ENCODE measurements at places on chromosomes 12 and 14.

- no peak for DNase-seq
Measured at GRCh38 chr12:29752121-29752520, 31.6 kb downstream of the TMTC1 start.

DNA sequence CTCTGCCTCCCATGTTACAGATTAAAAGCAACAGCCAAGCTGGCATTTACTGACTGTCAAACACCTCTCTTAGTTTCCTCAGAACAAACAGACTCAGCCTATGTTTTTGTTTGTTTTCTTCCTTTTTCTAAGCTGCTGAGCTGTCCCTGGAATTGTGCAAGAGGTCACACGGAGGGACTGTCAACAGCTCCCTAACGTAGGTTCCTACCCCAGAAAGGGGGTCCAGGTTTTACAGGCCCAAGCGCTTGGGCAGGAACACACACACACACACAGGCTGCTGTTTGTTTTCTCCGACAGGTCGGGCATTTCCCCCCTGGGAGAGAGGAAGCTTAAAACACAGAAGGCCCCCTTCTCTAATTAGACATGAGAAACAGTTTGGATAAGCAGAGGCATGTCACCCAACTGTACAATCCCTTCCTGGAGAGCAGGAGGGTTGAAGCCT, 739.6 kb upstream of the TBX3 start:
- DNase-seq = peak; percentile 15

- peak; percentile 29 for DNase-seq
Measured at GRCh38 chr12:93783832-93784231, 106.7 kb downstream of the CRADD start.

DNA sequence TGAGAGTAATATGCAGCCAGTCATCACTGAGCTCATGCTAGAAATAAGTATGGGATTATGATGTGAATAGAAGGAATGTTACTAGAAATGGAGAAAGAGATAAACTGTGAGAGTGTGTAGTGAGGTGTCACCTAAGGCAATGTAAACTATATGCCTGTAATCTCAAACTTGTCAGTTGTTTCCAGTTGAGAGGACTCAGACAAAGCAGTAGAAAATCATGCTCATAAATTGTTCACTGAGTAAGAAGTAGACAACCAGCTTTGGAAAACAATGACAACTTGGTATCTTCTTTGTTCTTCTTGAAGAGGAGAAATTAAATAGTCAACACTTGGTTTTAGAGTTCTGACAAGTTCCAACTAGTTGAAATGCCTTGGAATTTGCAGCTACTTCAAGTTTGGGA, 148.5 kb upstream of the OR4E1 start:
- no peak for DNase-seq

DNA sequence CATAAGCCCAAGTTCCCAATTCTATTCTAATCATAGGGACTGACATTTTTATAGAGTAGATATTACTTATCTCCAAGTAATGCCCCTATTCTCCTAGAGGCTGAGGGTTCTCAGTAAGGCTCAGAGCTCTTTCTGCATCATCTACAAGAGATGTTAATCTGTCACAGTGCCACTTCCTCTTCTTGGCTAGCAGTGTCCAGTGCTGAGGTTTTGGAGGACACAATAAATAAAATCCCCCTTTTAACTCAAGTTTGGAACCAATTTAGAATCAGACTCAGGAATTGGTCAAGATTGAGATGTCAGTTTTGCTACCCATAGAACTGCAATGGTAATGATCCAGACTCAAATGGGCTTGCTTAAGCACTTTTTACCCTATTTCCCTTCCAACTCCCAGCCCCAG, 154.1 kb upstream of the ARID2 start:
- DNase-seq = peak; percentile 50

- peak; percentile 95 for DNase-seq
Measured at GRCh38 chr12:121980191-121980891, 41.3 kb upstream of the BCL7A start.

- DNase-seq = no peak
Measured at GRCh38 chr12:64912516-64913255, 88.2 kb downstream of the TBC1D30 start.

DNA sequence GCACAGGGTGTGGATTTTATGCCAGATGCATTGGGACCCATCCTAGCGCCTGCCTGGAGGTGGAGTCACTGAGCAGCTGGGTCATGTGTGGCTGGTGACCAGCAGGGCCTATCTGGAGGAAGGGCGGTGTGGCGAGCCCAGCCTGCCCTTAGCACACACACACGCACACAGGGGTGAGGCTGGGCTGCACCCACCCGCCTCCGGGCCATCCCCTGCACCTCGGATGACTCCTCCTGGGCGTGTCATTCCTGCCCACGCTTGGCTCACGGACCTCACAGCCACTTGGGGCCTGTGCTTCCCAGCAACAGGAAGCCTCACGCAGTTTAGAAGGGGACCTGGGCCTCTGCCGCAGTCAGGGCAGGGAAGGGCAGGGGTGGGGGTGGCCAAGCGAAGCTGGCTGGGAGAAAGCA, 36.2 kb upstream of the FZD10 start:
- DNase-seq = no peak

DNA sequence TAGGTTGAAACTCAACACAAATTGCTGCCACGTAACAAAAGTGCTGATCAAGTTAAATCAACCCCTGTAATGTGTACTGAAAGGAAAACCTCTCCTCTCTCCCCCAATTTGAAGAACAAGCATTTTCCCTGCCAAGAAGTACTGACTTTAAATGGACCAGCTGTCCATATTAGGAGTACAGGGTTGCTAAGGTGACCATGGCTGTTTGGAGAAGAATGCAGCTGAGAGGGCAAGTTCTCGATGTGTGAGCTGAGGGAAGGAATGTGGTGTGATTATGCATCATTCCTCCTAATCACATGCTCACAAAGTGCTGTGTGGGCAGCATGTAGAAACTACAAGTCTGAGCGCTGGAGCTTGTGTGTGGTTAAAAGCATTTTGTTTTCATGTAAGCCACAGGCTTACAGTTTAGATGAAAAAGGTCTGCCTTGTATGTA, 50.9 kb upstream of the CCT2 start:
- peak; percentile 94 for DNase-seq

GRCh38 chr12:46124848-46125619, 134.7 kb upstream of the SCAF11 start:
- peak; percentile 43 for DNase-seq

DNA sequence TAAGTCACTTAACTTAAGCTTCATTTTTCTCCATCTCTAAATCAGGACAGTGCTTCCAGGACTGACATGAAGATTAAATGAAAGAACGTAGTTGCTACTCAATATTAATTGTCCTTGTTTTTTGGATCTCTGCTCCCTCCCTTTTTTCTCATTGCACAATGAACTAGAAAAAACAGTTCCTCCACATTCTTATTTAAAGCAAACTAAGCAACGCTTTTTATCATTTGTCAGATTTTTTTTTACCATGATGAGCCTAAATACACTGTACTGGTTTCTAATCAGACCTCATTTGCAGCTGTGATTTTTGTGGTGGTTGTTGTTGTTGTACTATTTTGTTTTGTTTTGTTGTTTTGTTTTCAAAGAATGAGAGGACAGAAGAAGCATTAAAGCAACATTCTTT, 23.2 kb upstream of the PARP11 start:
- peak; percentile 18 for DNase-seq

DNA sequence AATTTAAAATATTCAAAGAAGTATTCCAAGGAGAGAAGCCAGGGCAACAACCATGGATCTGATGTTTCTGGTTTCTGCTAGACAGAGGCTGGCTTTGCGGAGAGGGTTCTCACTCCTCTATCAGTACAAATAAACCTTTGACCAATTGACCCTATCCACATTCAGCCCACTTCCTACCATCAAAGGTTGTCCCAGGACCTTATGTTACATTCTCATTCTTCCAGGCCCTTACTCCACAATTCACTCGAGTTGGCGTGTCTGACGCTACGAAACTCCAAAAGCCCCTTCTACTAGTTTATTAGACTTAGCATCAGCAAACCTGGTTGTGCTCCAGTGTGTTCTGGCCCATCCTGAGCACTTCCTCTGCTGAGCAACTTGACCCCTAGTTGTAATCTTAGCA, 24.8 kb upstream of the RNASE12 start:
- DNase-seq = no peak

DNA sequence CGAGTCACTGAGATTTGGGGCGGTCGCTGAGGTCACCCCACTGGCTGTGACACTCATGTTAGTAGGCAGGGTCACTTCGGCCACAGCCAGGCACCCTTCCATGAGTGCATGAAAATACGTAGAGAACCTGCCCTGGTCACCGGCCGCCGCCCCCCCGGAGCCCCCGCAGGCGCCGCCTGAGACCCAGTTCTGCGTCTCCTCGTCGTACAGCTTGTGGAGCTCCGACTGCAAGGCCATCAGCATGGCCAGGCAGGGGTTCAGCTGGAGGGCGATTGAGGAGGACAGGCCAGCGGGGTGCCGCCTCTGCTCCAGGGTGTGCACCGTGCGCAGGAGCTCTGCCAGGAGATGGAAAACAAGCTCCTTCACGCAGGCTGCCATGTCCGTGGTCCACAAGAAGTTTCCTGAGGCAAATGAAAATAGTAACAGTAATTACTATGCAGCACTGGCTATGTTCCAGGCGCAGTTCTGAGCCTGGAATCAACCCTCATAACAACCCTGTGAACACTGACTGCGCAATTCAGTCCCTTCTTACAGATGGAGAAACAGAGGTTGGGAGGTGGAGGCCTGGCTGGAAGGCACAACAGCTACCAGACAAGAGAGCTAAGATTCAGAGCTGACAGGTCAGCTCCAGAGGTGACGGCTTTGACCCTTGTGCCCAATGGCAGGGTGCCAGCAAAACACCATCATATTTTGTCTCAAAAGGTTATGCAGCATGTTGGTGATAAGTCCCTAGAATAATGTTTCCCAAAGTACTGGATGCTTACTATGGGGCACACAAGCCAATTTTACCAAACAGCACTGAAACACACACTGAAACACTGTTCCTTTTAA, 59.9 kb downstream of the TRAFD1 start:
- no peak for DNase-seq

DNA sequence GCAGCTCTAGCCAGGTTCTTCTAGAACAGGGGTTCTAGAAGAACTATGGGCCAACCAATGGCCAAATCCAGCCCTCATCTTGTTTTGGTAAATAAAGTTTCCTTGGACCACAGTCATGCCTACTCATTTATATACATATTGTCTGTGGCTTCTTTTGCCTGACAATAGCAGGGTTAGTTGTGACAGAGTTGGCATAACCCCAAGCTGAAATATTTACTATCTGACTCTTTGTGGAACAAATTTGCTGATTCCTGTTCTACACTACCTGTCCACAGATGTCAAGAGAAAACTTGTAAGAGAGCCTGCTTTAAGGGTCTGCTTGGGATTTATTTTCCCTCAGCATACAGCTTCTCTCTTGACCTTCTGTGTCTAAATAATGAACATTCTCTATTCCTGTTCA, 289.0 kb downstream of the KSR2 start:
- DNase-seq = no peak

DNA sequence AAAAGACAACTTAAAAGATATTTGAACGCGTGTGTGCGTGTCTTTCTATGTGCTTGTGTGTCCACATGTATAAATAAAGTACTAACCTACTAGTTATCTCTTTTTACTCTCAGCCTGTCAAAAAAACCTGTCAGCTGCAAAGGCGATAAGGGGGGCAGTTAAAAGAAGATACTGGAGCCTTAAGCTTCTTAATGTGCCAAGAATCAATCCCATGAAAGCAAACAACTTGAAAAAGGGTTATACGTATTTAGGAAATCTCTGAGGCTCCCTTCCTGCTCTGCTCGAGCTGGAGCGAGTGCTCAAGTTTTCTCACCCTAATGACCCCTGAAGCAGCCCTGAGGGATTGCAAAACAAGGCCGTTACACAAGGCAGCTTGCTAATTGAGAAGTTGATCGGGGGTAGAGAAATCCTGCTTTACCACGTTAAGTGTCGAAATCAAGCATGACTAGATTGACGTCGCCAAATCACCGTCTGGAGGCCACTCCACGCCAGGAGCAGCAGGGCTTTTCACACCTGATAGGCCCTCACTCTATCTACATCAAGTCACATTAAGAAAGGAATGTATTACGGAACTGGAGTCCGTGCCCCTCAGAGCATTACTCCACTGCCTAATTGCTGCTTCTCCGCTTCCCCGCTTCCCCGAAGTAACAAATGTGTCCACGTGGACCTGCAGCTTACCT, 32.4 kb downstream of the LMO3 start:
- peak; percentile 48 for DNase-seq

DNA sequence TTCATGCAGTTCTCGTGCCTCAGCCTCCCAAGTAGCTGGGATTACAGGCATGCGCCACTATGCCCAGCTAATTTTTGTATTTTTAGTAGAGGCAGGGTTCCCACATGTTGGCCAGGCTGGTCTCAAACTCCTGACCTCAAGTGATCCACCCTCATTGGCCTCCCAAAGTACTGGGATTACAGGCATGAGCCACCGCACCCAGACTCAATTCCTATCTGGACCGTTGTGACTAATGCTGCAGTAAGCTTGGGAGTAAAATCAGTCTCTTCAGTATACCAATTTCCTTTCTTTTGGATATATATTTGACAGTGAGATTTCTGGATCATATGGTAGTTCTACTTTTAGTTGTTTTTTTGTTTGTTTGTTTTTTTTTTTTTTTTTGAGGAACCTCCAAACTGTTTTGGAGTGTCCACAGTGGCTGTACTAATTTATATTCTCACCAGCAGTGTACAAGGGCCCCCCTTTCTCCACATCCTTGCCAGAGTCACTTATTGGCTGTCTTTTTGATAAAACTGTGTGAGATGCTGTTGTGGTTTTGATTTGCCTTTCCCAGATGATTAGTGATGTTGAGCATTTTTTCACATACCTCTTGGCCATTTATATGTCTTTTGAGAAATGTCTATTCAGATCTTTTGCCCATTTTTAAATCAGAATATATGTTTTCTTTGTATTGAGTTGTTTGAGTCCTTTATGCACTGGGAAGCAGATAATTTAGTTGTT, 37.3 kb upstream of the EVL start:
- no peak for DNase-seq

DNA sequence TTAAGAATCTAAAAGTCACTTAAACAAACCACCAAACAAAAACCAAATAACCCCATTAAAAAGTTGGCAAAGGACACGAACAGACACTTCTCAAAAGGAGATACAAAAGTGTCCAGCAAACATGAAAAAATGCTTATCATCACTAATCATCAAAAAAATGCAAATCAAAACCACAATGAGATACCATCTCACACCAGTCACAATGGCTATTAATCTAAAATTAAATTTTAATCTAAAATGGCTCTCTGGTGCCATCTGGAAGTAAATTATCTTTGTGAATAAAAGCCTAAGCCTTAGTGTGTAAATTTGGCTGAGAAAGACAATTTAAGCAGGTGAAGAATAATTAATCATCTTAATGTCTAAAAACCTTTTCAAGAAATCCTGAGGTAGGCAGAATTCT, 204.5 kb upstream of the PPFIA2 start:
- DNase-seq = no peak

DNA sequence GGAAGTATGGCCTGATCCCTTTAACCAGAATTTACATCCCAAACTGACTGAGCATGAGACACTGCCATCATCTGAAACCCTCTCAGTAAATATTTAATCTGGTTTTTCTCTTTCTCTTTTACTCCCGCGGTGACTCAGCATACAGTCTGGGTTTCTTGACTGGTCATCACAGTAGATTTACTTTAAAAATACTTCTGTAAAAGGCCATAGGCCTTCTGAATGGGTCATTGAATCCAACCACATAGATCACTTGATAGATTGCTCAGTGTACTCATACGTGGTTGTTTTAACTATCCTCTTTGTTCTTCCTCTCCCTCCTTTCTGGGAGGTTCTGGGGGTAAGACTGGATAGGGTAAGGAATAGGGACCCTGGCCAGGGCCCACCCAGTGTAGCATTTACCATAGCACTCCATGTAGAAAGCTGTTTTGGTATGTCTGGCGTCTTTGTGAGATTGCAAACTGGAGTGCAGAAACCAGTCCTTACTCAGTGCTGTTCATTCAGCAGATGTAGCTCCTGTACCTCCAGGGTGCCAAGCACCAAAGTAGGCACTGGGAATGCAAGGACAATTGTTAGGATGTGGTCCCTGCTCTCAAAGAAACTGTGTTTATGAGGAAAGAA, 165.7 kb downstream of the SRGAP1 start:
- DNase-seq = no peak

Data from inflammatory macrophage (primary cell).